ENCODE measurements at places on chromosomes 11 and 22. TPM values are rescaled to one million over a fixed set of nuclear protein-coding genes. Genes with fewer than 3 reads are reported as not detected.
A peak's percentile ranks its signal among the peaks of the same experiment; 100 is the strongest.

Gene DDI1
- not detected for total RNA-seq

Gene MMP20
- total RNA-seq: not detected

Gene UBQLN3
- not detected for total RNA-seq

DNA sequence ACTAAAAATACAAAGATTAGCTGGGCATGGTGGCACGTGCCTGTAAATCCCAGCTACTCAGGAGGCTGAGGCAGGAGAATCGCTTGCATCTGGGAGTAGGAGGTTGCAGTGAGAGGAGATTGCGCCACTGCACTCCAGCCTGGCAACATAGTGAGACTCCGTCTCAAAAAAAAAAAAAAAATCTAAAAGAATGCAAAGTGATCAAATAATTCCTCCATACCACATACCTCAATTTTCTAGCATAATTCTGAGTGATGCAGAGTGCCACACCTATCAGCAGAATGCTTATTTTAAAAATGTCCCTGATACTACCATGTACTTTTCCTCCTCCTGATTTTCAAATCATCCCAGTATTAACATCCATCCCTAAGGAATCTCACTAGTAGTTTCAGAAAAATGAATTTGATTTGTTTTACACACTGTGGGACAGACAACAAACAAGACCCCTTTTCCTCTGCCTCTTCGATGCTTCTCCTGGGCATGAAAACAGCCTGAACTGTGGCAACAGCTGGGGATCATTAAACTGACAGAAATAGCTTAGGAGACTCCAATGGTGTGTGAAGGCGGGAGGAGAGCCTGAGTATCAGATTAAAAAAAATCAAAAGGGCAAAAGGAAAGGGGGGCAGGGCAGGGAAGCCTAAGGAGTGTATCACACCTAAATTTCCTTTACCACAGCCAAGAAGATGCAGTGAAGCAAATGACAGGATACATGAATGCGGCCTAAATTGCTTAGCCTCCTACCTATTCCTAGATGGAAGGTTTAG, 114.7 kb downstream of the SGSM3 start:
- DNase-seq: no peak

DNA sequence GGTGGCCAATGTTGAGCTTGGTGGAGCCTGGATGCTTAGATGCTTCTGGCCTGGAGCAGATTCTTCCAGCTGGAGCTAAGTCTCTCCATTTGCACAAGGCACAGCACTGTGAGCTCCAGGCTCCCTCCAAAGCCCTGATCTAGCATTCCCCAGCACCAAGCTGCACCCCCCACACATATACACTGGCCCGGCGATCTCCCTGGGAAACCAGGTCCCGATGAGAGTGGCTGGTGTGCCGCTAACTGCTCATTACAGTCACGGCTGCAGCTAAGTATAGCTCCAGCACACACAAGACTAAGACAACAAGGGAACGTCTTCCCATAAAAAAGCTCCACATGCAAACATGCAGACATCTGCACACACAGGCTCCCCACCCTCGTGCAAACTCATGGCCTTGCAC, 17.6 kb downstream of the KCNC1 start:
- no peak for DNase-seq

- DNase-seq: no peak
Measured at GRCh38 chr11:65087216-65087615, 3.2 kb downstream of the ZFPL1 start.

- no peak for DNase-seq
Measured at GRCh38 chr11:1102221-1102971, 27.7 kb downstream of the MUC2 start.

GRCh38 chr11:65078151-65078550, 5.7 kb downstream of the CDCA5 start:
- peak; percentile 46 for DNase-seq

GRCh38 chr22:43036282-43036829, 21.4 kb upstream of the PACSIN2 start:
- no peak for DNase-seq

DNA sequence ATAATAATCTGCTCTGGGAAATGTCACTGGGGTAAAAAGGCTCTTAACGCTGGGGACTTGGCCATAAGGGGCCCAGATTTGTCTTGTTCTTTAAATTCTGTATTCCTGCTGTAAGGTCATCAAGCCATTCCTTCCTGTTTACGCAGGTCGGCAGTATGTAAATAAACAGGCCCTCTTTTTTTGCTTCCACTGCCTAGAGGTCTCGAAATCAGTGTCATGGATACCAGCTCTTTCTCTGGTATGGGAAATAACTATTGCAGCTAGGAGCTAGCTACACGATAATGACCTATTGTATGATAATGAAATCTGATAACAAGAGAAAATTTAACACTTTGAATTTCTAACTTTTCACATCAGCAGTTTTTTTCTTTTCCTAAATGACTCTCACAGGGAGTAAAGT, 209.2 kb upstream of the NARS2 start:
- no peak for DNase-seq

- no peak for DNase-seq
Measured at GRCh38 chr11:96906476-96906875, 516.7 kb downstream of the JRKL start.

- no peak for DNase-seq
Measured at GRCh38 chr11:65636108-65637031, 1.5 kb upstream of the SIPA1 start.

GRCh38 chr22:28249402-28249801, 330.3 kb upstream of the PITPNB start:
- no peak for DNase-seq

DNA sequence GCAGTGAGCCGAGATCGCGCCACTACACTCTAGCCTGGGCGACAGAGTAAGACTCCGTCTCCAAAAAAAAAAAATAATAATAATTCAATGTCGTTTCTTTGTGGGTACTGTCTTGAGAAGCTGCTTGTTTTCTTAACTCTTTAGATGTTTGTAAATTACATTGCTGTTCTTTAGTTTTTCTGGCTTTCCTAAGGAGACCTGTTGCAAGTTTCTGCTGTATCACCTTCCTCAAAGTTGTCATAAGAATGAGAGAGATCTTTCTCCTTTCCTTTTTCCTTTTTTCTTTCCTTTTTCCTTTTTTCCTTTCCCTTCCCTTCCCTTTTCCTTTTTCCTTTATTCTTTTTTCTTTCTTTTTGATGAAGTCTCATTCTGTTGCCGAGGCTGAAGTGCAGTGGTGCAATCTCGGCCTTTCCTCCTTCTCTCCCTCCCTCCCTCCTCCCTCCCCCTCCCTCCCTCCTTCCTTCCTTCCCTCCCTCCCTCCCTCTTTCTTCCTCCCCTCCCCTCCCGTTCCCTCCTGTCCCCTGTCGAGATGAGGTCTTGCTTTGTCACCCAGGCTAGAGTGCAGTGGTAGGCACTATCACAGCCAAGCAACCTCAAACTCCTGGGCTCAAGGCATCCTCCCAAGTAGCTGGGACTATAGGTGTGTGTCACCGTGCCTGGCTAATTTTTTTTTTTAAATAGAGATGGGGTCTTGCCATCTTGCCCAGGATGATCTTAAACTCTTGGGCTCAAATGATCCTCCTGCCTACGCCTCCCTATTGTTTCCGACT, 15.3 kb downstream of the HIPK3 start:
- DNase-seq: no peak

GRCh38 chr11:61907871-61908729, 9.3 kb downstream of the RAB3IL1 start:
- DNase-seq: no peak

Gene XNDC1N
- 12.9 TPM for total RNA-seq

DNA sequence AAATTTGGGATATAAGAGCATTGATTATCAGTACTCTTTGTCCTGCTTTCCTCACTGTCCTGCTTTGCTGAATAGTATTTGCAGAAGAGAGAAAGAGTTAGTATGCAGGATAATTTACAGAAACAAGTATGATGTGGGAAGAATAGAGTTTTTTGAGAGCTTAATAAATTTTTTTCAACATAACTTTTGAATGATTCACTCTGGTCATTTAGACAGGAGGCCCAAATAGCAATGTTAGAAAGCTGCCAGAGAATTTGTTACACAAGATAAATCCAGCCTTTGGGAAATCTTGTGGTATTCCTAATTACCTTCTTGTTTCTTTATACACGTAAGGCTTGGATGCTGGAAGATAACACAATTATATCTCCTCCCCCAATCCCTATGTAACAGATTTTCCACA, 484.6 kb downstream of the CNTN5 start:
- DNase-seq: no peak

DNA sequence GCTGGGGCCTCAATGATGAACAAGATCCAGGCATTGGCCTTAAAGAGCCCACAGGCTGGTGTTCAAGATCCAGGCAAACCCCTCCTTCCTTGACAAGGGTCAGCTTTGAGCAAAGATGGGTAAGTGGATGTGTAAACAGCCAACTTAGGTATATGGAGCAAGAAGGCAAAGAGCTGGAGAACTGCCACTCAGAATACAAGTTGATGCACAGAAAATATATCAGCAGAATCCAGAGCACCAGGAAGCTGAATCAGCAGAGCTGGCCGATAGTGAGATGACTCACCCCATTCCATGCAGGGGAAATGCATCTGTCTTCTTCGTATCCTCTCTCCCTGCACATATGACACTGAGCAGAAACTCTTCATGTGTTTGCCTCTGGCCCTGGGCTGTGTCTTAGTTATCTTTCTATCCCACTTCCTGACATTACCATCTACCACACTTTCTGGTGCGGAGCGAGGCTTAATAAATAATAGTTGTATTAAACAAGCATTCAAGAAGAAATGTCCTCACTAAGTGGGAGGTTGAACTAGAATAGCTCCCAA, 57.8 kb downstream of the ENDOD1 start:
- DNase-seq: no peak

Gene RIC3
- 9.1 TPM for total RNA-seq

DNA sequence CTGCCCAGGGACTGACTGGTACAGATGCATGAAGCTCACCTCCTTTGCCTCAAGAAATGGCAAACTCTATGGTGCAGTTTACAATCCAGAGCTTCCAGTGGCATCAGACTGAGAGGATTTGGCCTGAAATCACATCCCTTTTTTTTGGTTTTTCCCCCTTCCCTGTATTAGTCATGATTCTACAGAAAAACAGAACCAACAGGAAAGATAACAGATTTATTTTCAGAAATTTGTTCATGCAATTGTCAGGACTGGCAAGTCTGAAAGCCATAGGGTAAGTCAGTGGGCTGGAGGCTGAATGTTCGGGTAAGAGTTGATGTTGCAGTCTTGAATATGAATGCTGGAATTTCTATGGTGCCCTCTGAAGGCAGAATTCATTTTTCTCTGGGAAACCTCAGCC, 12.0 kb upstream of the ZDHHC13 start:
- DNase-seq: no peak

- DNase-seq: no peak
Measured at GRCh38 chr11:1152316-1153104, 5.2 kb upstream of the MUC5AC start.

Gene RHOG
- total RNA-seq: 25.0 TPM

- no peak for DNase-seq
Measured at GRCh38 chr11:114090225-114090910, 30.9 kb downstream of the ZBTB16 start.

GRCh38 chr11:66324664-66325063, 7.8 kb upstream of the CD248 start:
- DNase-seq: no peak

Gene MYOD1
- not detected for total RNA-seq

Gene SLCO2B1
- not detected for total RNA-seq

DNA sequence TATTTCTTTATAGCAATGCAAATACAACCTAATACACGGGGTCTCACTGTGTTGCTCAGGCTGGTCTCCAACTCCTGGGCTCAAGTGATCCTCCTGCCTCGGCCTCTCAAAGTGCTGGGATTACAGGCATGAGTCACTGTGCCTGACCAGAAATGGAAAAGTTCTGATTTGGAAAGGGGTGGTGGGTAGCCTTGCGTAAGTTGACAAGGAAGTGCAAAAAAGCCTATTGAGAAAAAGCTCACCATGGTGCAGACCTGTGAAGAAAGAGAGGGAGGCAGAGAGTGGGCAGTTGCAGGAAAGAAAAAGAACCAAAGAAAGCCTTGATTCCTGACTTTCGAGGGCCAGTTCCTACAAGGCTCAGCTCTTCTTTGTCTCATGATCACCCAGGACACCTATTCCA, 27.1 kb downstream of the AGBL2 start:
- no peak for DNase-seq

- DNase-seq: no peak
Measured at GRCh38 chr11:112983887-112984286, 22.7 kb downstream of the NCAM1 start.

Gene AGBL2
- total RNA-seq: 2.4 TPM

GRCh38 chr11:10893714-10894151, 35.9 kb upstream of the ZBED5 start:
- DNase-seq: no peak

- peak; percentile 45 for DNase-seq
Measured at GRCh38 chr11:59158206-59159068, 13.5 kb upstream of the DTX4 start.

GRCh38 chr22:45240810-45241631, at the start of gene KIAA0930:
KIAA0930 (minus strand) TSS chr22:45240894; CDS start chr22:45240703, 191 bp downstream.
- DNase-seq: peak; percentile 77

- no peak for DNase-seq
Measured at GRCh38 chr11:104148706-104149105, 15.2 kb downstream of the PDGFD start.

Gene POGLUT3
- 31.2 TPM for total RNA-seq

GRCh38 chr22:36435516-36436415, 45.7 kb downstream of the TXN2 start:
- DNase-seq: no peak

All from neural crest cell (in vitro differentiated cells).